ENCODE measurements at places on chromosomes 13 and 19.

DNA sequence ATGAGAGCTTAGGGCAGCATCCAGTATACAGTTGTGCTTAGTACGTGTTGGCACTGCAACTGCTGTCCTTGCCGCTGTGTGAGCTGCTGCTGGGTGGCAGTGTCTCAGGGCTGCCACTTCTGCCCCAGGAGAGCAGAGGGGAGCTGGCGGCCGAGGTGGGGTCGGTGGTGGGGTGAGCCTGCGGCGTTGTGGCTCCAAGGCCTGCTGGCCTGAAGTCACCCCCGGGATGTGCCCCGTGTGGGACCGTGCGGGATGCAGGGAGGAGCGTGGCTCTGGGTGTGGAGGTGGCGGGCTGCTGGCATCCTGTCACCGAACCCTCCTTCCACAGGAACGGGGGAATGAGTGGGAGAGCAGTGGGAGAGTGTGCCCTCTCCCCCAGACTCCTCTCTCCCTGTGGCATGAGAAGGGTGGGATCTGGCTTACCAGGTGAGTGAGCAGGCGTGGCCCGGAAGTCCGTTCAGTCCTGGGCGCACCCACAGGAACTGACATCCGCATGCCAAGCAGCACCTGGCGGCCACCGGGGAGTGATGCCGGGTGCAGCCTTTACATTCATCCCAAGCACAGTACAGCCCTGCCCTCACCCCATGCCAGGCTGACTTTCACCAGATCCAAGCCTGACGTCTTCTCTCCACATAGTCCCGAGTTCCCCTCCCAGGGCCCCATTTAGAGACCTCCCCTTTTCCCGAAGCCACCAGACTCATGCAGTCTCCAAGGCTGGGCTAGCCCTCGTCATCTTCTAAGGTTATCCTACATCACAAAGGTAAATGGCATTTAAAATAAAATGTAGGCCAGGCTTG is 26.6 kb downstream of the MCF2L start:
- DNase-seq: no peak

DNA sequence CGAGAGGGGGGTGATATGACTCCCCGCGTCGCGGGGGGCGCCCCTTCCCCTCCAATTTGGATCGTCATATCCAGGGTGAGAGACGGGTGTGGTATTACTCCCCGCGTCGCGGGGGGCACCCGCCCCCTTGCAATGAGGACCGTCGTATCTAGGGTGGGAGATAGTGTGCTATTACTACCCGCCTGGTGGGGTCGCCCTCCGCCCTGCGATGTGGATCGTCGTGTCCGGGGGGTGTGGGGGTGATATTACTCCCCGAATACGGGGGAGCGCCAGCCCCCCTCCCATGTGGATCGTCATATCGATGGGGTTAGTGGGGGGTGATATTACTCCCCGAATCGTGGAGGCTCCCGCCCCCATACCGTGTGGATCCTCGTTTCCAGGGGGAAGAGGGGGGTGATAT is 29.2 kb upstream of the RGCC start:
- peak; percentile 19 for DNase-seq

- DNase-seq: no peak
Measured at GRCh38 chr13:45109102-45109720, 11.1 kb upstream of the GTF2F2 start.

DNA sequence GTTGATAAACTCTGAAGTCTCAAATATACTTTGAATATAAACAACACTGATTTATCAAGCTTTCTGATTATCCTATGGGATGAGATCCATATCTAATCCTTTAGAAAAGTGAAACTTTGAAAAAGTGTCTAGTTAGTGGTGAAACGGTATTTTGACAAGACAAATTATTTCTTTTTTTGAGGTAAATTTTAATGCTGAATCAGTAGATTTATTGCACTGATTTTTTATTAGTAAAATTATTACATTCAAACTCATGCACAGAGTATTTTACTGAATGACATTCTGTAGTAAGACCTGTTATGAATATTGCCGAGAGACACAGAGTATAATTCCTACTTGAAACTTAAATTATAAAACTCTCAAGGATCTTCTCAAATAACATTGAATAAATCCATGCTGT is 679.1 kb upstream of the SPRY2 start:
- no peak for DNase-seq

DNA sequence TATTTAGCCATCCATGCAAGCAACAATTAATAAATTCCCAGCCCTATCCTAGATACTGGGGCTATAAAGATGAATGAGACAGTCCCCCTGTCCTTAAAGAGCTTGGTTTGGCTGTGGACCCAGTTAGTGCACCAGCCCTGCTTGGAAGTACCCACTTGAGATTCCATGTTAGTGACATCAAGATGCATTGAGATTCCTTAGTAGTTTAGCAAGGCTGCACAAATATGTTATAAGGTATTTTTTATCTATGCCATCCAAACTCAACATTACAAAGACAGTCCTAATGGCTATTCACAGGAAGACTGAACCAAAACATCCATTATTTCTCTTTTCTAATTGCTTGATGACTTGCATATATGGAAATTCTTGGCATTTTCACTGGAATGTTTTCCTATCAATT is 48.8 kb upstream of the RAP2A start:
- DNase-seq: no peak

- peak; percentile 21 for DNase-seq
Measured at GRCh38 chr19:19034204-19034624, 811 bp downstream of the ARMC6 start.

GRCh38 chr19:4709440-4710280 is 14.0 kb downstream of the DPP9 start:
- DNase-seq: no peak

GRCh38 chr19:13408889-13409518 is 97.3 kb downstream of the CACNA1A start:
- no peak for DNase-seq

DNA sequence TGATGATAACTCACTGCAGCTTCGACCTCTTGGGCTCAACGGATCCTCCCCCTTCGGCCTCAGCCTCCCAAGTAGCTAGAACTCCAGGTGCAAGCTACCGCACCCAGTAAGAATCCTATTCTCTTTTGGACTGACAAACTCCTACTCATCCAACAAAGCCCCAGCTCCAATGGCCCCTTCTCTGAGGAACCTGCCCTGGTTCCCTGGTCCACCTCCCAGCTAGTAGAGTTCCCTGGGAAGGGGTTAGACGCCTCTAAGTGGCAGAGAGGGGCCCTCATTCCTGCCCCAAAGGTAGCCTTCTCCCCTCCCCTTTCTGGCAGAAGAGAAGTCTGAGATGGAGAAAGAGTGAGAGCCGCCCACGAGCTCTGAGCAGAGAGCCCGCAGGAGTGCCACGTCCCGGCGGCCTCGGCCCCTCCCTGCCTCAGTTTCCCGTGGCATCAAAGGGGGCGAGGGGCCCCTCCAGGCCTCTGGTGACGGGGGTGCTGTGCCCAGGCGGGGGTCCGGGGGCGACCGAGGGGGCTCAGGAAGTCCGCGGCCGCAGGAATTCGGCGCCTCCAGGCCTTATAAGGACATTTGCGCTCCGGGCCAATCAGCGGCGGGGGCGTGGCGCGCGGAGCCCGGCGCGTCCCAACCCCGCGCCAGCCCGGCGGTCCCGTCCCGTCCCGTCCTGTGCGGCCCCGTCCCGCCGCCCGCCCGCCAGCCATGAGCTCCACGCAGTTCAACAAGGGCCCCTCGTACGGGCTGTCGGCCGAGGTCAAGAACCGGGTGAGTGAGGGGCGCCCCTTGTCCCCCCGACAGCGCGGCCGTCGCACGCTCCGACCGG is at the start of gene CNN2:
TSS of gene CNN2 (plus strand) at position 649 of the 823 bp plus-strand sequence. CDS start at position 703, 54 bp downstream.
- DNase-seq: no peak
